Left ventricle myocardium superior (tissue), 1 donor: ENCODE measurements at places on chromosomes 13 and 19.
A peak's percentile ranks its signal among the peaks of the same experiment; 100 is the strongest.

- no peak for DNase-seq
Observed at GRCh38 chr13:76153239-76153638, 517.1 kb downstream of the LMO7 start.

DNA sequence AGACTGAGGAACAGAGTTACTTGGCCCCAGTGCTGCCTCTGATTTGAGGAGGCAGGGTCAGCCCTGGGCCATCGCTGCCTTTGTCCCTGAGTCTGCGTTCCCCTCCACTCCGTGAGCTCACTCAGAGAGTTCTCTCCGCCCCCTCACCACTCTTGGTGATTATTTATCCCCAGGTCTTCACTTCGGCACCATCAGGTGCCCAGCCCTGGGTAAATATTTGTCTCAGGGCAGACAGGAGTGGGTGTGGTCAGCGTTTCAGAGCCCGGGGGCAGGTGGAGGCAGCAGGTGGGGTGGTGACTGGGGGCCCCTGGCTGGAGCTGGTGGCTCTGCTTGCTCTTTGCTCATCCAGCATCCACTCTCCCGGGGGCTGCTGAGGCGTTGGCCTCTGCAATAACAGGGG is 20.6 kb downstream of the PPP1R37 start:
- no peak for DNase-seq

- no peak for DNase-seq
Observed at GRCh38 chr19:23822735-23823134, 64.0 kb upstream of the ZNF681 start.

DNA sequence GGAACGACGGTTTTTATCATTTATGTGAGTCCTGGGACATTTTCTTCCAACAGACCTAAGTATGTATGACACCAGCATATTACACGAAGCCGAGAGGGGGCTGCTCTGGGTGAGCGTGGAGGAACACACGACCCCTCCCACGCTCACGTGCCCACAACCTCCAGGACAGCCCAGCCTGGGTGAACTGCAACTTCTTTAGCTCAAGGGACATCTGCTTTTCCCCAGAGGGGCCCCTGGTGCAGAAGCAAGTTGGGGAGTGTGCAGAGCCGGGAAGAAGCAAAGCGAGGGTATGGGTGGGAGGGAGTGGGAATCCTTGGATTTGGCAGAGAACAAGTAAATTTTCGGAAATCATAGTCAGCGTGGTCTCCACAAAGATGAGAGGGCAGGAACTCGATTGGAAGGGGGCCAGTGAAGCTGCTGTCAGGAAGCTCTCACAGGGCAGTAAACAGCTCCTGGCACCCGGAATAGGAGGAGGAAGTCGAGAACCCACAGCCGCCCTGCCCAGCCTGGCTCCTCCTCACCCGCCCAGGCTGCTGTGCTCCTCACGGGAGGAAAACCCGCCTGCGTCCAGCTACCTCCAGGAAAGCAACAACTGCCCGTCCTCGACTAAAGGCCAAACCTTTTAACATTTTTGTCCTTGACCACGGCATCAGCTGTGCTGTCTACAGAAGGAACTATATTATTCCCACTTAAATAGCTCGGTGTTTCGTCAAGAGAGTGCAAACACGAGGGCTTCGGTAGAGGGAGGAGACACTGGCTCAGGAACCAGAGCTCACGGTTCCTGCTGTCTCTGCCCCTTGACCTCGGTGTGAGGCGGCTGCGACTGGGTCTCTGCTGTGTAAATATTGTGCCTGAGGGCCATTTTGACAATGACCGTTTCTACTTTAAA is 17.2 kb upstream of the CFAP97D2 start:
- DNase-seq = peak; percentile 67

GRCh38 chr13:112062571-112063570 is 4.1 kb upstream of the SOX1 start:
- DNase-seq = no peak

DNA sequence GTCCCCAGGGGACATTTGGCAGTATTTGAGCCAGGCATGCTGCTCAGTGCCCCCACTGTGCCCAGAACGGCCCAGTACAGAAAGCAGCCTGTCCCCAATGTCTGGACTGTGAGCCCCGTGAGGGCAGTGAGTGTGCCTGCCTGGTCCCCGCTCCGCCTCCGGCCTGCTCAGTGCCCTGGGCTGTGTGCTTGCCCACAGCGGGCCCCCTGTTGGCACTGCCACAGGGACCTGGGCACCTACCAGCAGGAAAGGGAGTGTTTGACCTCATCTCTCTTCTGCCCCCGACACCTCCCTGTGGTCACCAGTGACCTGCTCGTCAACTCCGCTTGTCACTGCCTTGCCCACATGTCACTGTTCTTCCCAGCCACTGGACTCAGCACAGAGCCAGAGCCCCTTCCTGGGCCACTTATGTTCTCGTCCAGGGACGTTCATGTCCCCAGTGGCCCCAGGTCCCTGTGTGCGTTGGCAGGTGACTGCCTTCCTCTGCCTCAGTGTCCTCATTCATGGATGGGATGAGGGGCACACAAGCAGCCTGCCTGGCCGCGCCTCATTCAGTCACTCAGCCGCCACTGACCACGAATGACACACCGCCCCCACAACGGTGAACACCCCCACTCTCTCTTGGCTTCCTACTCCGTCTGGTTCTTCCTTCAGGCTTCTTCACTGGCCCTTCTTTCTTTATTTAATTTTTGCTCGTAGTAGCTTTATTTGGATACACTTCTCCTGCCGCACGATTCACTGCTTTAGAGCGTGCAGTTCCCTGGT is 2.8 kb downstream of the FZR1 start:
- no peak for DNase-seq

GRCh38 chr19:38949580-38950367 is 19.0 kb downstream of the MRPS12 start:
- DNase-seq = peak; percentile 92

- no peak for DNase-seq
Observed at GRCh38 chr19:50722201-50723013, 757 bp upstream of the CLEC11A start.

DNA sequence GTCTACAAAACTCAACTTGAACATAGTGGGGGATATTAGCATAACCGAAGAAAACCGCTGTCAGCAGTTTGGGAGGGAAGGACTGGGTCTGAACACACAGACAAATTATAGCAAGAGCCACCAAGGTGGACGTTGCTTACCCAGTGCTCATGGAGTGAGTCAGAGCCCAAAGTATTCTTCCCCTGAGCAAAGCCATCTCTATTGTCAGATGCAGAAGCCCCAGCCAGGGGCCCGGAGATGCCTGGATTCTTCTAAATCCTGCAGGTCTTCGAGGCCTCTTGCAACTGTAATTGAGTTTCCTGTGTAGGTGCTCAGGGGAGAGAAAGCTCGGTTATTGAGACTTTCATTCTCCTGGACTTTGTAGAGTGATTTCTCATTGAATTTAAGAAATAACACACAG is 384.5 kb downstream of the IRS2 start:
- DNase-seq = no peak

GRCh38 chr19:37990362-37990761 is 83.4 kb downstream of the SIPA1L3 start:
- DNase-seq = no peak

- no peak for DNase-seq
Observed at GRCh38 chr13:49935171-49936074, 717 bp downstream of the SPRYD7 start.

DNA sequence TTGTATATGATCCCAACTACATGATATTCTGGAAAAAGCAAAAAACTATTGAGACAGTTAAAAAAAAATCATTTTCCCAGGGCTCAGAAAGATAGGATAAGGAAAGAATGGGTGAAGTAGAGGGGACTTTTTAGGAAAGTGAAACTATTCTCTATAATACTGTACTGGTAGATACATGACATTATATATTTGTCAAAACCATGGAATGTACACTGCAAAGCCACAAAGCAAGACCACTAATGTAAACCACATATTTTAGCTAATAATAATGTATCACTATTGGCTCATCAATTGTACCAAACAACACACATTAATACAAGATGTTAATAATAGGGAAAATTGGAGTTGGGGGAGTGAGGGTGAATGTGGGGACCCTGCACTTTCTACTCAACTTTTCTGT is 182.6 kb downstream of the EFNB2 start:
- no peak for DNase-seq

GRCh38 chr19:35141837-35142605 is 1.0 kb upstream of the FXYD7 start:
- DNase-seq = no peak

GRCh38 chr19:53553865-53554791 is 16.2 kb downstream of the ZNF331 start:
- peak; percentile 93 for DNase-seq

- no peak for DNase-seq
Observed at GRCh38 chr19:2391118-2391725, 31.2 kb downstream of the TMPRSS9 start.

DNA sequence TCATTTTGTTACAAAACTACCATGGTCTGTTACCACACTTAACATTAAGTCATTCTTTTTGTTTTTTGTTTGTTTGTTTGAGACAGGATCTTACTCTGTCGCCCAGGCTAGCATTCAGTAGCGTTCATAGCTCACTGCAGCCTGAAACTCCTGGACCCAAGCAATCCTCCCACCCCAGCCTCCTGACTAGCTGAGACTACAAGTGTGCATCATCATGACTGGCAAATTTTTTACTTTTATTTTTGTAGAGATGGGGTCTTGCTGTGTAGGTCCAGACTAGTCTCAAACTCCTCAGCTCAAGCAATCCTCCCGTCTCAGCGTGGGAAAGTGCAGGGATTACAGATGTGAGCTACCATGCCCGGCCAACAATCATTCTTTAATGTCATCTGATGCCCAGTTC is 3.3 kb downstream of the ALDH16A1 start:
- no peak for DNase-seq

GRCh38 chr13:86810361-86810760 is 860.8 kb upstream of the SLITRK5 start:
- no peak for DNase-seq

DNA sequence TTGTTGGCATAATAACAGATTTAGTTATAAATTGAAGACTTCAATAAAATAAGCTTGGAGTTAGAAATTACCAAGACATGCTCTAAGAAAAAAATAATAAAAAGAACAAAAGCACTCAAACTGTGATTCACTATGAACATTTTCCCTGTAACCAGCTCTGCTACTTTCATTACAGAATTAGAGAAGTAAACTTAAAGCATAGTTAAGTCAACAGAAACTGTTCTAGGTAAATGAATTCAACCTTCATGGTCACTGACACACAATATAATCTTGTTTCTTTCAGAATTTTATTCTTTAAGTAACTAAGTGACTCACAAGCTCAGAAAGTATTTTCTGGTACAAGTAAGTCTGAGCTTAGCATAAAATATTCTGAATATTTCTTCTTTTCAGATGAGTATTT is 136.3 kb downstream of the KLF5 start:
- no peak for DNase-seq

GRCh38 chr19:48755084-48755641 is at the start of gene FGF21:
TSS of gene FGF21 (plus strand) at chr19:48755524. CDS start at chr19:48756237, 713 bp downstream.
- DNase-seq = no peak

DNA sequence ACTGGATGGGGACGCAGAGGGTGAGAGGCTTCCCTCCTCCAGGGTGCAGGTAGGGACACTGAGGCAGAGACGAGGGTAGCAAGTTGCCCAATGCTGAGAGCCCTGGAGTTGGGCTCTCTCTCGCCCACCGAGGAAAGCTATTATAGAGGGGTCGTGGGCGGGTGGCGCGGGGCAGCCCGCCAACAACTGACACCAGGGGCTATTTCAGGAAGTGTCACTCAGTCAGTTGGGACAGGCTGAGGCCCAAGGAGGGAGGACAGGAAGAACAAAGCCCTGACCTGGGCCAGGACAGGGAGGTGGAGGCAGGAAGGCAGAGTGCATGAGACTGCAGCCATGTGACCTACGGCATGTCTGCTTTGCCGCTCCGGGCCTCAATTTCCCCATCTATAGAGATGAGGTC is 29.9 kb downstream of the TINCR start:
- peak; percentile 59 for DNase-seq

GRCh38 chr13:90732049-90732448 is 615.4 kb upstream of the MIR17HG start:
- DNase-seq = no peak

GRCh38 chr19:30317403-30317802 is 54.8 kb upstream of the ZNF536 start:
- DNase-seq = no peak

DNA sequence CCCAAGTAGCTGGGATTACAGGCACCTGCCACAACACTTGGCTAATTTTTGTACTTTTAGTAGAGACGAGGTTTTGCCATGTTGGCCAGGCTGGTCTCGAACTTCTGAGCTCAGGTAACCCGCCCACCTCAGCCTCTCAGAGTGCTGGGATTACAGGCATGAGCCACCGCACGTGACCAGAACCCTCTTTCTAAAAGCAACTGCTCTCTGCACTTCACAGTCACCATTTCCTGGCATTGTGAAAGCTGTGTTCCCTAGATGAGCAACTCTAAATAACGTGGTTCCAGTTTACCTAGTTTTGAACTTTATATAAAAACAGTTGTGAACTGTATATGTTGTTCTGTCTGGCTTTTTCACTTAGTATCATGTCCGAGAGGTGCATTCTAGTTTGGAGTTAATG is 152.9 kb downstream of the SIPA1L3 start:
- no peak for DNase-seq

- peak; percentile 75 for DNase-seq
Observed at GRCh38 chr19:49151267-49152118, 3.7 kb downstream of the HRC start.

DNA sequence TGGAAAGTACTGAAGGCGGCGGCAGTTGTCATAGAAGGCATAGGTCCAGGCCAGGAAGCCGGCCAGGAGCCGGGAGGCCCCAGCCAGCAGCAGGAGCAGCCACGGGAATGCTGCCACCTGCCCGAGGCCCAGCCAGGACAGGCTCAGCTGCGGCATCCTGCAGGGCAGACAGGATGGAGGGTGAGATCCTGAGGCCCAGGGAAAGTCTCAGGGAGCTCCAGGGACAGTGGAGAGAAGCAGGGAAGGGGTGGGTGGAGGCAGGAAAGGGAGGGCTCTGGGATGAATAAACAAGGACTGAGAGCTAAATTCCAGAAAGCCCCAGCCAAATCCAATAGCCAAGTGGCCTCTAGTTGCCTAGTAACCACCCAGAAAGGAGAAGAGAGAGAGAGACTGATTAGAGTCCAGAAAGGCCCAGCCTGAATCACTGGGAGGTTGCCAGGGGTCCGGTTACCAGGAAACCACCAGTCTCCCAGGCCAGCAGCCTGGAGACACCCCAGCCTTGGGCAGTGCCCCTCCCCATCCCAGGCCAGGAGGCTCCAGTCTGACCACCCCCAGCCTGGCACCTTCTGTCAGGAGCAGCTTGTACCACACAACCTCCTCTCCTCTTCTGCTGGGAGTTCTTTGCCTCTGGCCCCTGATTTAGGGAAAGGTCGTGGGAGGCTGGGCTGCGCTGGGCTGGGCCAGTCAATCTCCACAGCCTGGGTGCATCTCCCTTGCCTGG is 7.5 kb upstream of the OR10H5 start:
- DNase-seq = peak; percentile 80

- peak; percentile 97 for DNase-seq
Observed at GRCh38 chr19:1605236-1606137, at the start of gene UQCR11. TSS of gene UQCR11 (minus strand) at chr19:1605462. CDS start at chr19:1605409, 53 bp downstream.

GRCh38 chr13:50812242-50812641 is 31.2 kb downstream of the DLEU7 start:
- no peak for DNase-seq

GRCh38 chr19:40598121-40598917 is 2.9 kb upstream of the LTBP4 start:
- peak; percentile 93 for DNase-seq

- no peak for DNase-seq
Observed at GRCh38 chr13:33494596-33495204, 209.1 kb upstream of the STARD13 start.

GRCh38 chr13:76654263-76654662 is 231.9 kb downstream of the KCTD12 start:
- no peak for DNase-seq
